ENCODE measurements at places on chromosomes 13 and 19.

DNA sequence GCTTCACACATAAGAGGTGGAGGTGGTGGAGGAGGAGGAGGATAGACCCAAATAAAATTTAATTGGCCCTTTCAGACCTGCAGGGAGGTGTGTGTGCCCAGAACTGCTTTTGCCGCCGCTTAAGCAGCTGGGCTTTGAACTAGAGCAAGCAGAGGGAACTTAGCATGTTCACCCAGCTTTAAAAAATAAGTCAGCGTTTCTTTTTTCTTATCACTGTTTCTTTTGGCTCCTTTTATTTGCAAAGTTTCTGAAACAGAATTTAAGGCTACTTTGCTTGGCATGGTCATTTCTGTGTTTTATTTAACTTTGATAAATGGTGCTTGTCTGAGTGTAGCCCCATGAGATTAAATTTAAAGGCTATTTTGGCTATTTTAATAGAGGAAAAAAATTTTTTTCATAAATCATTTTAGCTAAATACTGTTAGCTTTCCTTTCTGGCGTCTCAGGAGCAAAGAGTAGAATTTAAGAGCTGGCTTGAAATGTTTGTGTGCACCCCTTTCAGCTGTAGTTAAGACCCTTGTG lies 43.3 kb upstream of the RNF113B start:
- no peak for DNase-seq

GRCh38 chr19:46786236-46787039 lies 2.0 kb downstream of the SLC1A5 start:
- no peak for DNase-seq

DNA sequence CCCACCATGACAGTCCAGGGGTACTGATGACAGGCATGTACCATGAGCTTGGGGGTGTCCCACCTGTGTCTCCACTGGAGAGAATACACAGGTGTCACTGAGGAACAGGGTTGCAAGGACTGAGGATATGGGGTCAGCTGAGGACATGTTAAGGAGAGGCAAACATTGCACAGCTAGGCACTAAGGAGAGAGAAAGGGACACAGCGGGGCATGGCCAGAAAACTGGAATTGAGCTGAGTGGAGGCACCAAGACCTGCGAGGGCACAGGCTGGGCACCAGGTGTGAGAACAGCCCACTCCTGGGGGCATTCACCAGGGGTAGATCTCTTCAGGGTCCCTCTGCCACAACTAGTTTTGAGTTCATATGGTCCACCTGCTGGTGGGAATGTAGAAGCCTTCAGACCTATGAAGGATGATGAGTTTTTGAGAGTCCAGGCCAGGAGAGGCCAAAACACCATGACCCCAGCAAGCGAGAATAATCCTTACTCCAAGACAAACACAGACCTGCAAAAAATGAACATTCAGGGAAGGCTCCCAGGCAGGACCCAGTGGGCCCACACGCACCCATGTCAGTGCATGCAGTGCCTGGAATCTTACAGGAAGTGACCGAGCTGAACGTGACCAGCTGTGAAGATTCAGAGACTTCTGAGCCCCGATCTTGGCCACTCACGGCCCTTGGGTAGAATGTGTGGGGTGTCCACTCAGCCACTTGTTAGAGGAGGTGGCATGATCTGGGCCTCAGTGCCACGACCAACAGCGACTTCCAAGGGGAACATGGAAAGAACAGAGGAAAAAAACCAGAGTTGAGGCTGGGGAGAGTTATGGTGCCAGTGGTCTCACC lies 1.4 kb upstream of the ZNF584 start:
- no peak for DNase-seq

- DNase-seq, result no peak
These were observed 17.9 kb downstream of the DOCK9 start for GRCh38 chr13:98959786-98960605.
